ENCODE measurements at places on chromosomes 7 and 10.

GRCh38 chr10:133235265-133235855, 2.3 kb upstream of the VENTX start:
- no peak for DNase-seq

DNA sequence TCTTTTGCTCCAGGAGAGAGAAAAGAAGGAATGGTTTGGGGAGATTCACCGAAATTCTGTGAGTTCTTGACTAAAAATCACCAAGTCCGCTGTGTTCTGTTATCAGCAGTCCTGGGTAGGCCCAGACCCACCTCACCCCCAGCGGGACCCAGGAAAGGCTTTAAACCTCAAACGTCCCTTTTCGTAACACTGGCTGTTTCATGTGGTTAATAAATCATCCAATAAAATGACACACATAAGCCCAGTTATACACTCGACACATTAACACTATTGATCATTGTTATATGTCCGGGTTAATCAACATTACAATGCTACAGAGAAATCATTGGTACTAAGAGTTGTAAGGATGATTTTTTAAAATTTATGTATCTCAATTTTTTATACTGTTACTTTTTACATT, 25.2 kb downstream of the DIP2C start:
- no peak for DNase-seq

- no peak for DNase-seq
These were observed 106.7 kb upstream of the CAV2 start for GRCh38 chr7:116392806-116393205.

DNA sequence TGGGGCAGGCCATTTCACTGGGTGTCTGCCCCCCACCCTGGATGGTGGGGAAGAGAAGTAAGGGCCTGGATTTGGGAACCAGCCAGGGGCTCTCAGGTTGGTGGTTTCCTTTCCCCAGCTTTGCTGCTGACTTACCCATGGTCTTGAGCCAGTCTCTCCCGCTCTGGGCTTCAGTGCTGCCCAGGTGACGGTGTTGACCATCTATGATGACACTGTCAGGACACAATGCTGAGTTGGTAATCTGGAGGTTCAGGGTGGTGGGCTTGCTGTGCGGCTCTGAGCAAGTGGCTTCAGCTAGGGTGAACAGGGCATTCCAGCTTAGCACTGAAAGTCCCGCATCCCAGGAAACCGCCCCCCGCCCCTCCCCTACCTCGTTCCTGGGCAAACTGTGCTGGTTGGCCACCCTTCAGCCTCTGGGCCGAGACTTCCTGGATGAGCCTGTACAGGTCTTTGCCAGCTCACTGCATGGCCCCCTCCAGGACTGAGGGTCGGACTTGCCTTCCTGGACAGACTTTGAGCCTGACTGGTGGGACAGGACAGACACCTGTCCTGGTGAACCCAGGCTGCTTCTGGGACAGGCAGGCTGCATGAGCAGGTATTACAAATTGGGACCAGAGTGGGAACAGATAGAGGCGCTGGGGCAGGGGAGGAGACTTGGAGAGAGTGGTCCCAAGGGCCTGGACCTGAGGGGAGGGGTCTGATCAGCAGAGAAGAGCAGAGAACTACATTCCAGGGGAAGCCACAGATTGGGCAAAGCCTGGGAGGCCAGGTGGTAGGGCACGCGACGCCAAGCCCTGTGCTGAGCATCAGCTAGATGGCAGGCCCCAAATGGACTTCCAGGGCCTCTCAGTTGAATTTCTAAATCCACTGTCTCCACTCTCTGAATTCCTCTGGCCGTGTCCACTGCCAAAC, 19.9 kb upstream of the ZMIZ1 start:
- DNase-seq, result no peak

GRCh38 chr7:70833726-70834125, 298.2 kb upstream of the GALNT17 start:
- DNase-seq, result no peak

DNA sequence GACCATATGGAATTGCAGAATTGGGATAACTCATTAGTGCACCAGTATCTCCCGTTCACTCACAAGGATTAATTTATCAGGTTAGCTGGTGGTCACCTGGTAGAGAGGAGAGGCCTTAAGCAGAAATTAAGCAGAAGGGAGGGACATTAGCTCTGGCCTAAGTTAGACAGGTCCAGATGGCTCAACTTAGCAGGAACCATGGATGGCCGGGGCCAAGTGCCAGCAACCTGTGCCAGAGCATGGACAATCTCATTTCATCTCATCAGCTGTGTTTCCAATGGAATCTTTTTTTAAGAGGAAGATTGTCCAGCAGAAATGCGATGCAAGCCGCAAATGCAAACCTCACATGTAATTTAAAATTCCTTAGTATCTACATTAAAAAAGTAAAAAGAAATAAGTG, 82.2 kb downstream of the JCAD start:
- DNase-seq, result no peak

DNA sequence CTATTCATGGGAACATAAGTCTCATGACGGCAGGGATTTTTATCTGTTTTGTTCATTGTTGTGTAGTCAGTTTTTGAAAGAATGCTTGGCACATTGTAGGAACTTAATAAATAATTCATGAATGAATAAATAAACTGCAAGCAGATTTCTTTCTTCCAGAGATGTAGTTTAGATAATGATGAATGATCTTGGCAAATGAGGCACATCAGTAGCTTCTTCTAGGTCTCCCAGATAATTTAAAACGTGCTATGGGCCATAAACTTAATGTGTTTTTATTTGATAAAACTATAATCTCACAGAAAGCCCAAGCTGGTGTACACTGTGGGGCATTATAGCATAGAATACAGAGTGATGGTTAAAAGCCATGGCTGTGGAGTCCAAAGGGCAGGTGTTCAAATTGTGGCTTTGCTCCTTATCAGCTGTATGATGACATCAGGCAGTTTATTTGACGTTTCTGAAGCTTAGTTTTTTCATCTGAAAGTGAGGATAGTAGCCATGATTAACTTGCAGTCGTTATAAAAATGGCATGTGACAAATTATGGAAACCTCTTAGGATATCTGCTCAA, 3.5 kb downstream of the MGAM start:
- no peak for DNase-seq
